ENCODE measurements at places on chromosomes 2 and 18.

DNA sequence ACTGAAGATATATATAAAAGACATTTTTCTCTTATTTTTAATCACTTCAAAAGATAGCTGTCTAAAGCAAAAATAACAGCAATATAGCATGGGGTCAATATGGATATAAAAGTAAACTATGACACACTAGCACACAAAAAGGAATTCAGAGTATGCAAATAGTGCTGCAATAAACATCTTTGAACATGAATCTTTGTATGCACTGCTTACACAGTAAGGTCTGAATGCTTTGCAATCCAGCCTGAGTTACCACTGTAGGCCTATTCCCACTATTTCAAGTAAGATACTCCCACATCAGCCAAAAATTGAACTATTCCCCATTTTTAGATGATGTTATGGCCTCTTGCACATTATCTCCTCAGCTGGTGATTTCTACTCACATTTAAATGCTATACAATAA lies 27.4 kb upstream of the ERCC3 start:
- no peak for DNase-seq

GRCh38 chr2:236824836-236825235 lies 255.2 kb downstream of the ACKR3 start:
- no peak for DNase-seq

DNA sequence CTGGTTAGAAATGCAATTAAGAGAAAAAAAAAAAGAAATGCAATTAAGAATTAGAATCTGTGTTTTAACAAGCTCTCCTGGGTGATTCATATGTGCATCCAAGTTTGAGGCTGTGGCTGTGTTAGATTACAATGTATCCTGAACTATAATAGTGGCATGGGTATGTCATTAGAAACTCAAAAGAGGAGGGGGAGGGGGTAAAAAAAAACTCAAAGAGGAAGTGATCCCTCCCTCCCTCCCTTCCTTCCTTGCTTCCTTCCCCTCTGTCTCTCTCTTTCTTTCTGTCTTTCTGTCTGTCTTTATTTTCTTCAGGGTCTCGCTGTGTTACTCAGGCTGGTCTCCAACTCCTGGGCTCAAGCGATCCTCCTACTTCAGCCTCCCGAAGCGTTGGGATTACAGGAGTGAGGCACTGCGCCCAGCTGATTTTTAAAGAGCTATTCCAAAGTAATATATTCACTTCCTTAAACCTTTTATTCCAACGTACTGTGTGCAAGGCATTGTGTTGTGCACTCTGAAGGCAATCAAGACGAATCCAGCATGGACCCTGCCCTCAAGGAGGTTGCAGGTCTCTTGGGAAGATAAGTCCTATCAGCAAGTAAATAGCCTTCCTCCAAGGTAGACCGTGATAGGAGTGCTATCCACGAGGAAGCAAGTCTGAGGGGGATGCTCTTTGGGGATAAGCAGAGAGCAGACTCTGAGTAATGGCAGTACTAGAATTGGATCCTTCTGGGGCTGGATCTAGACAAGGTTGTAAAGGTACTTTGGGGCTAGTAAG lies 35.9 kb upstream of the MCFD2 start:
- DNase-seq: no peak

DNA sequence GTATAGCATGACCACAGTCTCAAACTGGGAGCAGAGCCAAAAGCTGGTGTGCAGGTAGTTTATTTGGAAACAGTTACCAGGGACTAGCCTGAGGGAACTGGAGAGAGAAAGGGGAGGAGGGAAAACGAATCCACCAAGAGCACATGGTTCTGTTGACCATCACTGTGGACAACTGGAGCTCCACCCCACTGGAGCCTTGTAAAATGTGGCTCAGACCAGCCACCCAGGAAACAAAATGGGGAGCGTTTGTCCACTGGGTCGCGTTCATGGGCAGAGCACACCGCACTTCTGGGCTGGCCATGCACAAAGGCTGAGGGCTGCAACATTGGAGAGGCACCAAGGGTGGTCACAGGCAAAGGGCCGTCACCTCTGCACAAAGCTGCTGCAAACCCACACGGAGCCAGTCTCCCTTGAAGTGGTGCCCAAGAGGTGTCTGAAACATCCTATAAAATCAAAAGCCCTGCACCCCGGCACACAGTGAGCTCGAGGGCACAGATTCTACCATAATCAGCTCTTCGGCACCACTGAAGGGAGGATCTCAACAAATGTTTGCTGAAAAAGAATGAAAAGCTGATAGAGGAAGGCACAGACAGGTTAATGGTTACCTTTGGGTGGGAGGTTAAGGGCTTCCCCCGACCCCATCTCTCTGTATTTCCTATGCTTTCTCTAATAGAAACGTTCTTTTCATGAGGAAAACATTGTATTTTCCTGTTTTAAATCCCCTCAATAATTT lies 192.9 kb downstream of the INHBB start:
- DNase-seq: no peak

All from SK-N-MC (cell line).